ENCODE measurements at places on chromosomes 5 and 9.
A peak's percentile ranks its signal among the peaks of the same experiment; 100 is the strongest.

DNA sequence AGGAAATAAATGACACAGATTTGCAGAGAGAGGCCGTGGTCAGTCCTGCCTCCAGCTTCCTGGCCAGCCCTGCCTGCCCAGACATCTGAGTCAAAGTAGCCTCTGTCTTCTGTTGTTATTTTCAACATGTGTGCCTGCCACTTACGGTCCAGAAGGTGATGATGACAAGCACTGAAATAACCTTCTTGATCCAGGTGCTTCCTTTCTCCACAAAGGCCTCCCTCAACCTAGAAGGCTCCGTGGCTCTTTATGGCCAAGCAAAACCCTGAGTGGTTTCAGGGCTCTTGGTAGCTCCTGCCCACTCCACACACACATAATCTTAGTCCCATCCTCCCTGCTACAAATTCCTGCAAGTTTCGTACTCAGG lies 34.1 kb upstream of the SLC6A19 start:
- no peak for DNase-seq

DNA sequence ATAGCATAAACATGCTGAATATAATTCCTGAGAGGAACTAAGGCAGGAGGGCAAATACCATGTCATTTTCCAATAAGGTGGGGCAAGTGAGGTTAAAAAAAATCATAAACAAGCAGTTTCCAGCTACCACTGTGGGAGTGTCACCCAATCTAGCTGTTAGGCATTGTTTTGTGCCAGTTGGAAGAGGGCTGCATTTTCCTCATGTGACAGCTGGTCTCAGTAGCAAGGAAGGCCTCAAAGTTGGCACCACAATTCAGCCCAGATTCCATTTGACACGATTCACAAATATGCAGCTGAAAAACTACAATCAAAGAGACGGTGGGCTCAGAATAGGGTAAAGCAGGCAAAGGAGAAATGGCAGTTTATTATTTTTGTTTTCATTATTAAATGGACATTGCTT lies 636.1 kb downstream of the KIF4B start:
- DNase-seq: no peak

DNA sequence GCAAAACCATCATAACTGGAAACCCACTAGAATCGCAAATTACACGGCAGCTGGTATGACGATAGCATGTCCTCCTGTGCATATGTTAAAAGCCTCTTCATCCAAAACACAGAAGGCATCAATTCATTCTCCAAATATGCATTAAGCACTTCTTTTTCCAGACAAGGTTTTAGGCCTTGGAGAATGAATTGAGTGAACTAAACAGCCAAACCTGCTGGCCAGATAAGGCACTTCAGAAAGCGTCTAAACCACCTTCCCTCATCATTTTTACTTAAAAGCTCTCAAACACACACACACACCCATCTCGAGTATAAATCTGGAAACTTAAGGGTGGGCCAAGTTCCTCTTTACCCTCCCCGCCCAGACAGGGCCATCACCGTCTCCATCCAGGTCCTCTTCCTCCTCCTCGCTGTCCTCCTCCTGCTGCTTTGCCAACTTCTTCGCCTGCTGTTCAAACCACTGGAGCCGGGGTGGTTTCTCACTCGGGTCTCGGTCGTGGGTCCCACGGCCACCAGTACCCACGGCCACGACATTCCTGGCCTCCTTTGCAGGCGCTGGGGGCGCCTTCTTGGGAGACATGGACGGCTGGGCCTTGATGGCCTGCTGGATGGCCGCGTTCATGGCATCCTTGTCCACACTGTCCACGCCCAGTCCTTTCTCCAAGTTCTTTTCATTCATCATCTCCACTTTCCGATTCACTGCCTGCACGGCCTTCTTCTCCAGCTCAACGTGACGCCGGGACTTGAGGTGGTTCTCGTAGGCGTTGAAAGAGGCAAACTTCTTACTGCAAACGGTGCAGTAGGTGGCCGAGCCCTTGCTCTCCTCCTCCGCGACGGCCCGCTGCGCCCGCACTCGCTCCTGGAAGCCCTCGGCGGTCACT lies 696 bp downstream of the ZNF622 start:
- peak; percentile 10 for DNase-seq

GRCh38 chr9:22975951-22976350 lies 529.3 kb downstream of the DMRTA1 start:
- DNase-seq: no peak

GRCh38 chr9:118306801-118307200 lies 602.6 kb downstream of the TLR4 start:
- no peak for DNase-seq

- DNase-seq: no peak
Observed at GRCh38 chr9:127386249-127386648, 10.7 kb upstream of the SLC2A8 start.

DNA sequence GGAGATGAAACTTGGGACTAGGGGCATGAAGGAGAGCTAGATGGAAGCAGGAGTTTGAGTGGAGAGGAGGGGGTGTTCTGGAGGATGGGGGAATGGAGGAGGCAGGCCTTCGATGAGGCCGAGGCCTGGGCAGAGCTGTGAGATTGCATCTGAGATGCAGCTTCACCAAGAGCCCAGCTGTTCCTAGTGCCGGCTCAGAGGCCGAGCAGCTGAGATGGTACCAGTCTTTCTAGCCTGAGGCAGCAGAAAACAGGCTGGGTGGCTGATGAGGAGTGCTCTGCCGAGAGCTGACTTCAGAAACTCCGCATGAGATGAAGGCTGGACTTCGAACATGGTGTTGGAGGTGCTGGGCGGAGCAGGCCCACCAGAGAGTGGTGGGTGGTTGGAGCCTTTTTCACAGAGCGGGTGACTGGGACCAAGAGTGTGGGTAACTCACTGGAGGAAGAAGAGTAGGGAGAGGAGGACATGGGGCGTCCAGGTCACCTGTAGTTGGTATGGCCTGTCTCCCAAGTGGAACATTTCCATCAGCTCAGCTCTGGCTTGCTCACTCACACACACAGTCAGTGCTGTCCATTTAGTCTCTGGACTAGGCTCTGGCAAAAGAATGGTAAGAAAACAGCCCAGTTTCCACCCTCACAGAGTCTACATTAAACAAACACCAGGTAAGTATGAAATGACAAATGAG lies 54.7 kb downstream of the TMOD1 start:
- no peak for DNase-seq

- no peak for DNase-seq
Observed at GRCh38 chr5:20832204-20833080, 844.4 kb upstream of the CDH18 start.

DNA sequence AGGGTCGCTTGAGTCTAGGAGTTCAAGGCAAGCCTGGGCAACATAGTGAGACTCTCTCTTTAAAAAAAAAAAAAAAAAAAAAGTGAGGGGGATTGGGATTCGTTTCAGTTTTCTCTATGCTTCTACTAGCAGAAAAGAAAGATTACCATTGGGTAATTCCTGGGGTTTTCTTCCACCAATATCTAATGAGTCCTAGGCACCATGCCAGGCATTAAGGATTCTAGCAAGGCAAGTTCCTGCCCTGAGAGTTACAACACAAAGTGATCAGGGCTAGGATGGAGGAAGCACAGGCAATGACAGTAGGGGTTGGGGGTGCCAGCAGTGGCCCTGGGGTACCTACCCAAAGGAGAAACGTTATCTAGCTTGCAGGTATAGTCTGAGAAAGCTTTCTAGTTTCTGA lies 90.8 kb downstream of the PCDH1 start:
- no peak for DNase-seq

DNA sequence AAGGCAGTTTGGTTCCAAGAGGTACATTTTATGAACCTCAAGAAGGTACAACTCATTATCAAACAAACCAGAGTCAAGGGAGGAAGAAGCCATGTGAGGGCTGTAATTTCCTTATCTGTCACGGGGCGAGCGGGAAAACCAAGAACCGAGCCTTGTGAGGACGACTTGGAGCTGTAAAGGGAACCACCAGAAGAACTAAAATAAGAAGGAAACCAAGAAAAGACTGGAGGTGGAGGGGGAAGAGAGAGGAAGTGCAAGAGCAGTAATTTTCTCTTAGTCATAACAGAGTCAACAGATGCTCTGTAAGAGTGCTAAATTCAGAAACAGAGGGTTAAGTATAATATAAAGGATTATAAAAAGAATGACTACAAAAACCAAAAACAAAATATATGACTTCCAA lies 127.1 kb downstream of the DIRAS2 start:
- no peak for DNase-seq

DNA sequence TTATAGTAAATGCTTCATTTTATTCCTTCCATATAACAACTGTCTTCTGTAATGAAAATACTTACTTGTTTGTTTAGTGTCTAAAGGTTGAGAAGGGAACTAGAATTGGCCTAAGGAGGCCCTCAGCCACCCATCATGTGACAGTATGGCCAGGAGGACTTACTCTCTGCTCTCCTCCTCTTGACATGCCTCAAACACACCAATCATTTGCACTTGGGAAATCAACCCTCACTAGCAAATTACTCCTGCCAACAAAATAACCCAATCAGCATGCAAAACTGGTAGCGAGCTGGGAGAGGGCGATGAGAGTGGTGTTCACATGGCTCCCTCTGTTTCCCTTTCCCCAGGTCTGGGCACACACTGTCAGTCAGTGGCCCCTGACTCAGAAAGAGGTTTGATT lies 58.6 kb upstream of the MEF2C start:
- no peak for DNase-seq

DNA sequence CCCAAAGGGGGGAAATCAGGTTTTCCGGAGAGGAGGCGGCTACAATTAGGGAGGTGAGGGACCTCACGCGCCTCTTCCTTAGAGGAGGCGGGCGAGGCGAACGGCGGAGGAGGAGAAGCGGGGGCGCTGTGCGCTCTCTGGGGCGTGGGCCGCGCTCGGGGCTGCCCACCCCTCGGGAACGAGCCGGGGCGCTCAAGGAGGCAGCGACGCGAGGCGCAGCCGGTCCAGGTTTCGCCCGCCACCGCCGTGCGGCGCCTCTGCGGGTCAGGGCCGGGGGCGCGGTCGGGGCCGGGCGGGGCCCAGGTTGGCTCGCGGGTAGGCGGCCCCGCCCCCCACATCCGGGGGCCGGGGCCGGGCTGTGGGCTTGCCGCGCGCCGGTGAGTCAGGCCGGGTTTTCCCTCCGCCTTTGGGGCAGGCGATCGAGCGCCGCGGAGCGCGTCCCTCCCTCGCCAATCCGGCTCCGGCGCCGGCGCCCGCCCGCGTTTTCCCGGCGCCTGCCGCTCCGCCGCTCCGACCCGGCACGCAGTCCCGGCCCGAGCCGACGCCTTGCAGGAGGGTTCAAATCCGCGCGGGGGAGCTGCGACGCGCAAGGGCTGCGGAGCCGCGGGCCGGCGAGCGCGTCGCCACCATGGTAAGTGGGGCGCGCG lies at the start of gene N4BP3:
TSS of gene N4BP3 (plus strand) at position 392 of the 647 bp plus-strand sequence. CDS start 6,052 bp downstream, outside the sequence.
- no peak for DNase-seq

DNA sequence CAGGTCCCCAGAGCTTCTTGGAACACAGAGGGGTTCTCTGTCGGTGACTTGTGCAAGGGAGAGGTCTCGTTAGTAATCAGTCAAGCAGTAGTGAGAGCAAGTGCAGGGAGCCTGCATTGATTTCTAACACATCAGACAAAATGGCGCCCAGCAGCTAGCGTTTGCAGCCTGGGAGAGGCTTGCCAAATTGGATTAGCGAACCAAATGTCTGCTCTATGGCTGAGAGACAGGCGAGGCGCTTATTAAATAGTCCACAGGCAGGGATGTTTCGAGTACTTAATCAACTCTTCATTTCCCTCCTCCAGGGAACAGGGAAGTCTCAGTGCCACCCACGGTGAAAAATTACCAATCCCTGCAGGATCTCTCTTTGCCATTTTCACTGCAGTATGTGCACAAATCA lies 131.4 kb upstream of the SHB start:
- DNase-seq: no peak

DNA sequence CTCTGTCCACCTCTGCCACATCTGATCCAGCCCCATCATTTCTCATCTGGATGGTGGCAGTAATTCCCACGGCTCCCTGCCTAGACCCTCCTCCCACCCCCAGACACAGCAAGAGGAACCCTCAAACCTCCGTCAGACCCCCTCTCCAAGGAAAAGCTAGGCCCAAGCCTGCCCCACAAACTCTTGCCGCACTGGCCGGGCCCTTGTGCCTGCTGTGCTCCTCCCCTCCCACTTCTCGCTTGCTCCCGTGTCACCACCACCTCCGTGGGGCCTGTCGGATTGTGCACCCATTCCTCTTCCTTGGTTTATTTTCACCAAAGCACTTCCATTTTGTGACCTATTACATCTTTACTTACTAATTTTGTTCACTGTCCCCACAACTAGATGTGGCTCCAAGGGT lies 14.2 kb downstream of the BARX1 start:
- DNase-seq: no peak

DNA sequence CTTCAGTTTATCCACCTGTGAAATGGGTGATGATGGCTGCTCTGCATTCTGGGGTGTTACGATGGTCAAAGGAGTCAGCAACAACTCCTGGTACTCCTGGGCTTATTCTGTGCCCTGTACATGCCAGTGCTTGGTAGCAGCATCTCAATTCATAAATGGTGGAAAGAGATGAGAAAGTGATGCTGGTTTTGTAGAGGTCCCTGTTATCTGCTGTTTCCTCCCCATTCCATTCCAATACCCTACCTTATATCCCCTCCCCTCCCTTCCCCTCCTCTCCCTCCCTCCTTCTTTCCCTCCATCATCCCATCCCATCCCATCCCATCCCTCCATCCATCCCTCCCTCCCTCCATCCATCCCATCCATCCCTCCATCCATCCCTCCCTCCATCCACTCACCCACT lies 19.1 kb downstream of the BOD1 start:
- no peak for DNase-seq

GRCh38 chr5:156295431-156295830 lies 31.5 kb upstream of the SGCD start:
- no peak for DNase-seq

DNA sequence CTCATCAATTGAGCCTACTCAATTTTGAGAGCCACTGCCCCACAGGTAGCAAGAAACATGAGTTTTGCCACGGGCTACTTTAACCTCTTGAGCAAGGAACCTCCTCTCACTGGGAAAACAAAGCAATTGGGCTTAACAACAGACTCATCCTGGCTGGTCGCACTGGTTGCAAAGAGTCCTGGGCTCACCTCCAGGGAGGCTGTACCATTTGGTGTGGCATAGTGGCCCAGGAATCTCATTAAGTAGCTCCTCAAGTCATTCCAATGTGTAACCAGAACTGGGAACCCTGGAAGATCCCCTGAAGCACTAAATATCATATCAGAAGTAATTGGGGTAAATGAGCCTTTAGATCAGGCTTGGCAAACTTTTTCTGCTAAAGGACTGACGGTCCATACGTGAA lies 78.5 kb downstream of the MYO10 start:
- no peak for DNase-seq

DNA sequence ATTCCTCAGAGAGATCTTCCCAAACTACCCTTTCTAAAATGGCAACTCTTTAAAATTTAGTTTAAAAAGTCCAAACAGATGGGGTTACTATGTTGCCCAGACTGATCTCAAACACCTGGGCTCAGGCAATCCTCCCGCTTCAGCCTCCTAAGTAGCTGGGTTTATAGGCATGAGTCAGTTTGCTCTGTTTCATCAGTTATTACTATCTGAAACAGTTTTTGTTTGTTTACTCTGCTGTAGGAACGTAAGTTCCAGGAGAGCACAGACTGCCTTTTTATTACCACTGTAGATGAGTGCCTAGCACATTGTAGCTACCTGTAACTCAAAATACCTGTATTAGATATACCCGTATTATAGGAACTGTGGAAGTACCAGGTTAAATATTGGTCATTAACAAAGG lies 89.4 kb downstream of the UHRF2 start:
- no peak for DNase-seq
